ENCODE measurements at places on chromosomes 7 and 10.

DNA sequence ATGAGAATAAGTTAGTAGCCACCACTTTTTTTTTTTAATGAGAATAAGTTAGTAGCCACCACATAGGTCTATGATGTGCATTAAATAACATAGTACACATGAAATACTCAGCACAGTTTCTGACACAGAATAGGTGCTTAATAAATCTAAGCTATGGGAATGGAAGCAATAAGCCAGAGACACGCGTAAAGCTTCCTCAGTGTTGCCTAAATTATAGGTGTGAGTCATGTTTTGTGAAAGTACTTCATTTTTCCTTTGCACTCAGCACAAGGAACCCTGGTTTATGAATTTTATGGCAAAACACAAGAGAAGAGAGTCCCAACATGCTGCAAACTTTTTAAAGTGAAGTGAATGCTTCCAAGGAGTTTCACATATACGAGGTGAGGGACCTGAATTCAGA lies 267.4 kb downstream of the RNLS start:
- no peak for DNase-seq

GRCh38 chr7:47303695-47304453 lies 278.0 kb downstream of the TNS3 start:
- DNase-seq, result no peak

GRCh38 chr7:112080441-112080840 lies 125.8 kb downstream of the DOCK4 start:
- DNase-seq, result no peak

- no peak for DNase-seq
These were observed 626.5 kb upstream of the GALNT17 start for GRCh38 chr7:70505468-70505867.

DNA sequence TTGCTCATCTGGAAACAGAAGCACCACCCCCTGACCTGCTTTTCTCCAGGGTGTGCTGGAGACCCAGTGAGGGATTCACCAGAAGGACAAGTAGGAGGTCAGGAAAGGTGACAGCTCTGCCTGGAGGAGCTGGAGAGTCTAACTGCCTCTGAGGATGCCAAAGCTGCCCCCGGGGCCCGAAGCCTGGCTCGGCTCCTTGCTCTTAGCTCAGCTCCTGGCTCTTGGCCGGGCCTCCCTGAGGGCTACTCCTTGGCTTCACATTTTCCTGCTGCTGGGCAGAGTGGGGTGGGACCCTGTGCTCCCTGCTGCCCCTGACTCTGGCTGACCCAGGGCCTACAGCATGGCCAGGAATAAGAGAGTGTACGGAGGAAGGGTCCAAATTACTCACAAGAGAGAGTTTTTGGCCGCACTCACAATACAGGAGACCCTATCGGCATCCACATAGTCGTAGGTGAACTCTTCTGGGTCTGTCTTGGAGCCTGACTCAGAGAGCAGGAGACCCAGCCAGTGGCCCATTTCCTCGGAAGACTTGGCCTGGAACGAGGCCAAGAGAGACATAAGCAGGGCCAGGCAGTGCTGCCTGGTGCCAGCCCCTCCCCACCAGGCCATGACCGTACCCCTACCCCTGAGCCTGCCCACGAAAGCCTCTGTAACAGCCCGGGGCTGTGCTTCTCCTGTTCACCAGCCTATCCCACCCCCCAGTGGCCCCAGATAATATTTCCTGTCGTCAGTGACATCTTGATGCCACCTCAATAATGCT lies 63.1 kb downstream of the VWA2 start:
- no peak for DNase-seq

DNA sequence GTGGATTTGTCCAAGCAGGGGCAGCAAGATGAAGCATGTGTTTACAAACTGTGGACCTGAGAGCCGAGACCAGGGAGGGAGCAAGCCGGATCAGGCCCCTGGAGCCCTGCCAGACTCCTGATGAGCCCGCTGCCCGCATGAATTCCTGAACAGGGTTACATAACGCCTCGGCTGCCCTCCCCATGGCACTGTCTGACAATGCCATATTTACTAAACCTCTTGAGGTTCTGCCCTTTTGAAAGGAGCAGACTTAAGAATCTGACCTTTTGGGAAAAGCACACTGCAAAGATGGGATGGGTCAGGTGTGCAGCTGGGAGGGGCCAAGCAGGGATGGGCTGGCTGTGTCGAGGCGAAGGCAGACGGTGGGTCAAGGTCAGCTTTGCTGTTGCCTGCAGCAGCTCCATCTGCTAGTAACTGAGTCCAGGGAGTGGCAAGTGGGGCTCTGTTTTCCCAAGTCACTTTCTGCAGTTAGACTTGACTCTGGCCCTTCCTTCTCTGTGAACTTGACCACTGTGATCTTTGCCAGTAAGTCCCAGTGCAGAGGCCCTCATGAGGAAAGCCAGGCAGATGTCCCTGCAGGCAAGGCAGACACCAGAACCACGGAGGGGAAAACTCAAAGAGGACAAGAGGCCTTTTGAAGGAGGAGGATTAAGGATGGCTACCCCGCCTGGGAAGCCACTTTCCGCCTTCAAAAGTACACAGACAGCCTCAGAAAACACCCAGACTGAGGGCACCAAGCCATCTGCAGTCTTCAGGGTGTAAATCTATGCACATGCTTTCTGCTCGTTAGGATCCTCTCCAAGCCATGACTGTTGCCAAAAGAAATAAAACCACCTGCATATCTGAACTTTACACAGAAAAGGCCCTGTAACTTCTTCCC lies 175.8 kb downstream of the TNS3 start:
- DNase-seq, result no peak

GRCh38 chr10:19767876-19768275 lies 48.4 kb upstream of the PLXDC2 start:
- no peak for DNase-seq

- DNase-seq, result no peak
These were observed 154.3 kb upstream of the SEMA3D start for GRCh38 chr7:85341121-85341520.
